ENCODE measurements at places on chromosomes 5 and 9. TPM values are rescaled to one million over a fixed set of nuclear protein-coding genes. Genes with fewer than 3 reads are reported as not detected.
A peak's percentile ranks its signal among the peaks of the same experiment; 100 is the strongest.

The DND1 gene
- total RNA-seq: 1.8 TPM

The GRXCR2 gene
- 0.16 TPM for total RNA-seq

The FOXD4L3 gene
- total RNA-seq: not detected

The PCDHB5 gene
- not detected for total RNA-seq

The NKD2 gene
- 13.6 TPM for total RNA-seq

The LIFR gene
- 5.1 TPM for total RNA-seq

The SH2D3C gene
- total RNA-seq: not detected

DNA sequence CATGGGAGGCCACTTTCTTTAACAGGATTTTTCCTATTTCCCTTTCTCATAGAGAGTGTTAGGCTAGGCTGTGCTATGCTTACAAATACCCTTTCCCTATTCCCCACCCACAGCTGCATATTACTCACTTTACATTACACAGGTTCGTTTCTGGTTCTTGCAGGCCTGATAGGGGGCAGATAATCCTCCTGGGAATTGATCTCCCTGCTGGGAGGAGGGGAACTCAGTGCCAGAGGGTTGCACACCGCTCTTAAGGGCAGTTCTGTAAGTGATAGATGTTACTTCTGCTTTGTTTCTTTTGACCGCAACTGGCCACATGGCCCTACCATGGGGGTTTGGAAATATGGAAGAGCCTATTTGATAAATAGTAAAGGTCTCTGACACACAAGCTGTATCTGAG is 54.0 kb upstream of the NTRK2 start:
- no peak for DNase-seq

GRCh38 chr5:142306077-142306502 is 18.7 kb downstream of the SPRY4 start:
- peak; percentile 80 for DNase-seq

DNA sequence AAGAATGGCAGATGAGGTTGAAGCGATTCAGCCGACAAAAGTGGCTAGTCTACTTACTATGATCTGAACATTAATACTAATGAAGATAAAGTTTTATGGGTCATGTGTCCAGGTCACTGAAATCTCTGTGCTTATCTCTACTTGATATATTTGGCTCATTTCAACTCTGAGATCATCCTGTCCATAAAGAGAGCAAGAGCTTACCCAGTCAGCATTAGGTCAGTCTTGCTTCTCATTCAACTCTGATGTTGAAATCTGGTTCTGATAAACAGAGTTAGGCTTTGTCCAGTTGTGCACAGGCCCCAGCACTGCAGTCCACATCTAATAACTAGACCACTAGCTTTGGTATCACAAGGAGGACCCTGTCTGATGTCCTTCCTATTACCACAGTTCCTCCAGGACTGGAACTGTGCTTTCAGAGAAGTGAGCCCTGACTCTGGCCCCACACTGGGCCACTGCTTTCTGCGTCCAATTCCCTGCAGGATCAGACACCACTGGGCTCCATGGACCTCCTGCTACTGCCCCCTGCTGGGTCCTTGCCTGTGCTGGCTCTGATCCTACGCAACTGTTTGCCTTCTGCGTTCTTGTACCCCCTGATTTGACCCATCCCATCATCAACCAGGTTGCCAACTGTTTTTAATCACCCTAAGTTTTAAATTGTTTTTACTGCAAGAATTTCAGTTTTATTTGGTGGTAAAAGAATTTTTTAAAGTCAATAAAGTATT is 23.7 kb upstream of the FAM120A start:
- no peak for DNase-seq

GRCh38 chr5:154514331-154514730 is 36.3 kb upstream of the HAND1 start:
- DNase-seq: no peak

GRCh38 chr5:23411994-23412393 is 95.4 kb upstream of the PRDM9 start:
- no peak for DNase-seq

DNA sequence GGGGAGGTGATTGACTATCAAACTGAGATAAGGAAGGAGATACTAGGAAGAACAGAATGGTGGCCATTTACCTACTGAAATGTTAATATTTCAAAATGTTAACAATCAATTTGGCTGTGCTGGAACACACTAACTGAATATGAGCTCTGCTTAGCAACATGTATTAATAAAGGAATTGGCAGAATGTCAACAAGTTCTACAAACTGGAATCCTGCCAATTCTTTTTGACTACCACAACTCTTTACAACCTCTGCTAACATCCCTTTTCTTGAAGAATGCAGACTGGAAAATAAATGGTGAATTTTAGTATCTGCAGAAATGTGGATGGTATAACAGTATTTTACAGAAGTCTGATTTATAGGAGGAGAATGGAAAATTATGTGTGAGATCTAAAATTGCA is 446.4 kb downstream of the ISL1 start:
- no peak for DNase-seq

DNA sequence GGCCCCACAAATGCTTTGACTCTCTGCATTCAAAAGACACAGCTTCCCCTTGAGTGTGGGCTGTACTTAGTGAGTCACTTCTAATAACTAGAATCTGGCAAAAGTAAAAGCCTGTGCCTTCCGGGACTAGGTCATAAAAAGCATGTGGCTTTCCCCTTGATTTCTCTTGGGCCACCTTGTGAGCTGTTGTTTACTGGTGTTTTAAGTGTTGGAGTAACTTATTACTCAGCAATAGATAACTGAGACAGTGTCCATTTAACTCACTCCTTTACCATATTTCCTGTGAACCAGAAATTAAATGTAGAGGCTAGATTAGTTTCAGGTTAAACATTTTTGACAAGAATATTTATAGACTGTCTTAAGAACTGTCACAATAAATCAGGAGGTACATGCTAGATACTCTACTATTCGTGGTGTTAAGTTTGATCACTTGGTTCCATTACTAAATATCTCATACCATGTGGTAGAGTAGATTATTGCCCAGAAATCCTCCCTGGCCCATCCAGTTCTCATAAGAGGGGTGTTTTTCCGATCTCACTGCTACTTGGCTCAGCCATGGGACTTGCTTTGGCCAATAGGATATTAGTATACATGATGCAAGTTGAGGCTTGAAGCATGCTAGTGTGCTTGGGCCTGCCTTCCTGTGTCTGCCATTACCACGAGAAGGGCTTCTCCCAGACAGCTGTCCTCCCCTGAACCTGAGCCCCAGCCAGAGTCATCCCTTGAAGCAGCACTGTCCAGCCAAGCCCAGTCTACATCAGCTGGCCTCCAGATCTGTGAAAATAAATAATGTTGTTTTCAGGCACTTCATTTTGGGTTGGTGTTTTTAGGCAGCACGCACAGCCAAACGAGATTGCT is 10.4 kb upstream of the CMBL start:
- DNase-seq: no peak

DNA sequence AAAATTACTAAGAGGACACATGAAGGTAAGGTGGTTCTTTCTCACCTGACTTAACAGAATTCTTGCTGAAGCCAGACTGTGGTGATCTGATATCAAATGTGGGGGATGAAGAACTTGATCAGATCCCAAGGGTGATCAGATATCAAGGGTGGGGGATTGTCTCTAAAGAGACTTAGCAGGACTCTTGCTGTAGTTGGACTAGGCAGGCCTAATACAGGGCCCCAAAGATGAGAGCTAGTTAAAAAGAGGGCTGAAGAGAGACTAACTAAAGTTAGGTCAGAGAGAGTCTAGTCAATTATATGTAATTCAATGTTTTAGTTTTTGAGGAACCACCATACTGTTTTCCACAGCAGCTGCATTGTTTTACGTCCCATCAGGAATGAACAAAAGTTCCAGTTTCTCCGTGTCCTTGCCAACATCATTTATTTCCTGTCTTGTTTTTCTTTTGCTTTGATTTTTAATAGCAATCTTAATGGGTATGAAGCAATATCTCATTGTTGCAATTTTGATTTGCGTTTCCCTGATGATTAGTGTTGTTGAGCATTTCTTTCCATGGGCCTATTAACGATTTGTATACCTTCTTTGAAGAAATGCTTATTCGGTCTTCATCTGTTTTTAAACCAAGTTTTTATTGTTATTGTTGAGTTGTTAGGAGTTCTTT is 77.6 kb upstream of the ALDH1A1 start:
- no peak for DNase-seq

- no peak for DNase-seq
Measured at GRCh38 chr5:116076496-116076895, 8.3 kb upstream of the COMMD10 start.

- no peak for DNase-seq
Measured at GRCh38 chr9:81989700-81990099, 1.1 kb downstream of the SPATA31D1 start.

DNA sequence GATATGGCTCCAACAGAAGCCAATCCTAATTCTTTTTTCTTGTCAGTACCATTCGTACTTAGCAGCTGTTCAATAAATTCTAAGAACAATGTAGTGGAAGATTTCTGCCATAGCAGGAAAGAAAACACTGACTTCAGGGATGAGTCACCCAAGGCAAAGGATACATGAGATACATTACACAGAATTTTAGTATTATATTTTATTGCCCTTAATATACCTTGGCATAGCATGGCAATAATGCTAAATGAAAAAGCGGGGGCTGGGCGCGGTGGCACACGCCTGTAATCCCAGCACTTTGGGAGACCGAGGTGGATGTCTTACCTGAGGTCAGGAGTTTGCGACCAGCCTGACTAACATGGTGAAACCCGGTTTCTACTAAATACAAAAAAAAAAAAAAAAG is 619.1 kb upstream of the DAB2 start:
- DNase-seq: no peak

- DNase-seq: no peak
Measured at GRCh38 chr9:137955586-137955985, 78.0 kb downstream of the CACNA1B start.

DNA sequence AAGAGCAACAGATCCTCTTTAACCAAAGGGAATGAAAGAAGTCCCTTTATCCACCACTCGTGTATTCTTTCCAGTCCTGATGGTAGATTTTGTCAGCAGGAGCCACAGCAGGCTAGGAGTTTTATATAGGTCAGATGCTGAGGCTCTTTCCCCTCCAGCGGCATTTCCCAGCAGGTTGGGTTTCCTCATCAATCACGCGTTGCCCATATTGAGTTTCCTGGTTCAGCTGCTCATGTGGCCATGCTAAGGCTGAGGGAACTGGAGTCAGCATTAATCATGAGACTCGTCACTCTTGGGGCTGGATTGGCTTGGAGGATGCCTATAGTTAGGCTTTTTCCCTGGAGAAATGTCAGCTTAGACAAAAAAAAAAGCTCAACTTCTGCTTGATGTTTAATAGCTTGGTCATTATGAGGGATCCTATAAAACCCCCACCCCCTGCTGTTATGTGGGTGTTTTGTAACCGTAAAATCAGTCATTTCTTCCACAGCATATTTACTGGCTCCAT is 193.4 kb upstream of the GAS1 start:
- no peak for DNase-seq

GRCh38 chr5:10726179-10726912 is 34.7 kb downstream of the DAP start:
- DNase-seq: no peak

DNA sequence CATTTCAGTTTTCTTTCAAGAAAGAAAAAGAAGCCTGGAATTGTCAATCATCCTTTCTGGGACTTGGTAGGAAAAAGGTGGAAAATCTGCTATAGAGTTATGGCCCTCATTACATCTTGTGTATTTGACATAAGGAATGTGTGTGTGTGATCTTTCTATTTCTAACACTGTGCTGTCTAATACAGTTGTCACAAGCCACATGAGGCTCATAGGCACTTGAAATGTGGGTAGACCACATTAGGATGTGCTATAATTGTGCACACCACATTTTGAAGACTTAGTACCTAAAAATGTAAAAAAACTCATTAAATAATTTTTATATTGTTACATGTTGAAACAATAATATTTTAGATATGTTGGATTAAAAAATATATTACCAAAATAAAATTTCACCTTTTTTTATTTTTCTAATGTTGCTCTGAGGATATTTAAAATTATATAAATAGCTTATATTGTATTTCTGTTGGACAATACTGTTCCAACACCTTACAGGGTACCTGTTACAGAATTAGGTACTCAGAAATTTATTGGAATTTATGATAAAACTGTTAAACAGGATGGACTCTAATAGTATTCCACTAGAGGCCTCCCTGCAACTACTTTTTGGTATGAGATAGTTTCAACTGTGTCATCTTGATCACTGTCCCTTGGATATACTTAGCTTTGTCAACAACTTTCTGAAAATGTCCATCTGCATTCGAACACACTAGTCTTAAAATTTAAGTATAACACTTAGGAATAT is 18.4 kb downstream of the MSANTD3 start:
- no peak for DNase-seq

DNA sequence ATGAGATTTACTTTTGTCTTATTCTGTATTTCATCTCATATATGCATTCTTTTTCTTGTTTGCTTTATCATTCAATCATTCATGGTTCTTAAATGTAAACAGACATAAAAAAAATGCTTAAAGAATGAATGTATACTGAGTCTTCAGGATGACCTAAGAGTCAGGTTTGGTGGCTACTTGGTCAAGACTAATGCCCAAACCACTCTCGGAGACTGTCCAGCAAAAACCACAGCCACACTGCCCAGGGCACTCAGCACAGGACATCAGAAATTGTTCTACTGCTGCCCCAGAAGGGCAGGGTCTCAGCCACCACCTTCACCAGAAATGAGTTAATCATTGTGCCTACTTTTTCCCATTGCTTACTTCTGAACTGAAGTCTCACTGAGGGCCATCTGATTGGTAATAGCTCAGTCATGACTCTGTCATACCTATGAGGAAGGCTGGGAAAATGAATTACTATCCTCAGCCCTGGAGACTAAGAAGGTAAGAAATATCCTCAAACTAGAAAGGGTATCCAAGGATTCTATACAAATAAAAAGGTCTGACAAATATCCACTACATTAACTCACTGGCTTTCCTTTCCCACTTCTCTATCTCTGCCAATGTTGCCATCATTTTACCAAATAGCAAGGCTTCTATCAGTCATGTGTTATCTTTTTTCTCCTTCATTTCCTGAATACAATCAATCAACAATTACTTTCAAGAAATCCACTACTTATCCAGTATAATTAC is 236.1 kb downstream of the CETN3 start:
- no peak for DNase-seq
